ENCODE measurements at places on chromosomes 11 and 22.

DNA sequence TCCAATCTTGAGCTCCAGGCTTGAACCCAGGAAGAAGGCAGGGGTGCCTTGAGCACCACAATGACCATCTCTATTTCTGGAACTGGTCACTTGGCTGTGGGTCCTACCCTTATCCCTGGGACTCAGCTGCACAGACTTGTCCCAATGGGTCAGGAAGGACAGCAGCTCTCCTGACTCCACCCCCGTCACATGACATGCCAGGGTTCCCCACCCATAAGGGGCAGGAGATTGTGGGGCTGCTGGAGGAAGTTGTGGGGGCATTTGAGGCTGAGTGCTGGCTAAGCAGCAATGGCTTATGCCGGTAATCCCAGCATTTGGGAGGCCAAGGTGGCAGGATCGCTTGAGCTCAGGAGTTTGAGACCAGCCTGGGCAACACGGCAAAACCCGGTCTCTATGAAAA is 56.2 kb downstream of the NFAM1 start:
- peak; percentile 49 for DNase-seq

DNA sequence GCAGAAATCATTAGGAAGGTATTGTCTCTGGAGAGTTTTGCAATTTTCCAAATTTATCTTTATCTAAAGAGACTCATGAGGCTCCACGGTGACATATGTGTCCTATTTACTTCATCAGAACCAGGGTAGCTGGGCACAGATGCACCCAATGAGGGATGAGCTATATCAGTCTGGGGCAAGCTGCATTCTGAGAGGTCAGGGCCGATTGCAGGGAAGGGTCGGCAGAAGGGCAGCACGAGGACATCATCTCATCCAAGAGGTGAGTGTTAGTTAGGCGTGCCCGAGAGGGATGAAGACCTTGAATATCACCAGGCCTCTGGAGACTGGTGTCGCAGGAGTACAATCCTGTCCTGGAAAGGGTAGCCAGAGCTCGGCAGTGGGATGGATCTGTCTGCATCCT is 41.0 kb upstream of the SPON1 start:
- DNase-seq: no peak

- no peak for DNase-seq
These were observed 33.4 kb downstream of the SIK2 start for GRCh38 chr11:111635706-111636045.

- no peak for DNase-seq
These were observed 2.8 kb downstream of the NDUFC2 start for GRCh38 chr11:78076733-78077403.

DNA sequence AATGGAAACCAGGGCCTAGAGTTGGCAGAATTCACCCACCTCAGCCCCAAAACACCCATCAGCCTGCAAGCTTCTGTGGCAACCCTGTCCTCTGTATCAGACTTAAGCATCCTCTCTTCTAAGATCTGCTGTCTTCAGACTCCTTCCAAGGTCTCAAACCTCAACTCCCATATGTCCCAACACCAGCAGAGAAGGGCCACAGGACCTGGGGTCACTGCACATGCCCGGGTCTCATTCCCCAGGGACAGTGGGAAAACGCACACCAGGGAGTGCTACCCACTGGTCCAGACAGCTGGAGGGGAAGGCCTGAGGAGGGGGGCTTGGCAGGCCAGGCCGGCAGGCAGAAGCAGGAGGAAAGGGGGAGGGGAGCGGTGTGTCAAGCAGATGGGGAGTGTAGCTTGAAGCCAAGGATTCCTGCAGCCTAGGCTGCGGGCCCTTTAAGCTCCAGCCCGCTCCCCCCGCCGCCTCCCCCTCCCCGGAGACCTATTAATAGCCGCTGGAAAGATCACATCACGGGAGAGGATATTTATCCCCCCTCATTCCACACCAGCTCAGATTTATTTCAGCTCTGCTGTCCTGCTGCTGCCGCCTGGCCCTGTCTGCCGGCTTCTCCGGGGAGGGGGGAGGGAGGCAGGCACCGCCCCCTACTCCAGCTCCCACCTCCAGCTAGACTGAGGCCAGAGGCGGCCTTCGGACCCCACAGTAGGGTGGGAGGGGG is 16.7 kb downstream of the BCL9L start:
- DNase-seq: no peak

DNA sequence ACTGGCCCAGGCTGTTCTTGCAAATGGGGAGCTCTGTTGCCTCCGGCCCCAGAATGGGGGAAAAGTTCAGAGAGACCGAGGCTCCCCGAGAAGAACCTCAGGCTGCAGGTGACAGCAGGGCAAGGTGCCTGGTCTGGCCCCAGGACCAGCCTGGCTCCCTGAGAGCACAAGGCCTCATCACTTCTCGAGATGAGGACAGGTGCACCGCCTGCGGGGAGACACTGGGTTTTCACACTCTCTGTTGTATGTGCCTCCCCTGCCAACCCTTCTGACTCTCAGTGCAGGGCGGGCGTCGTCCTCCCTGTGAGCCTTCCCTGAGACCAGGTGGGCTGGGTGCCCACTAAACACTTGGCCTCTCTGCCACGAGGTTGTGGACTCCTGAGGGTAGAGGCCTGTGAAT is 102.2 kb downstream of the BCR start:
- DNase-seq: no peak

GRCh38 chr11:82174610-82175009 is 559.1 kb downstream of the FAM181B start:
- no peak for DNase-seq

GRCh38 chr22:39381009-39381755 is 18.4 kb upstream of the TAB1 start:
- no peak for DNase-seq

DNA sequence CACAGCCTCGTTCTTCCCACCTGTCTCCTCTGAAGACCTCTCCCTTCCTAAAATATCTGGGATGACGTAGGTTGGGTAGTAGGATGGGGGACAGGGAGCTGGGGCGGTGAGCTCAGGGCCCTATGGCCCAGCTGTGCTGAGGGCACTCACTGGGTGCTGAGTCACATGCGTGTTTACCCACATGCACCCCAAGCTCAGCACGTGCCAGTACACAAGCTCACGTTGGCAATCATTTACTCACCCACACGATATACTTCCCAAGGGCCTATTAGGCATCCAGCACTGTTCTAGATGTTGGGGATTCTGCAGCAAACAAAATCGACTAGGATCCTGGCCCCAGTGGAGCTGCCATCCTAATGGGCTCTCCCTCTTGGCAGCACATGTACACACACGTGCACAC is 28.7 kb downstream of the ARAP1 start:
- peak; percentile 48 for DNase-seq

GRCh38 chr11:72244361-72245262 is 636 bp upstream of the PHOX2A start:
- no peak for DNase-seq

GRCh38 chr11:72519220-72519881 is 85.0 kb upstream of the CLPB start:
- no peak for DNase-seq

- peak; percentile 4 for DNase-seq
These were observed 458.3 kb downstream of the METTL15 start for GRCh38 chr11:28566339-28567089.

DNA sequence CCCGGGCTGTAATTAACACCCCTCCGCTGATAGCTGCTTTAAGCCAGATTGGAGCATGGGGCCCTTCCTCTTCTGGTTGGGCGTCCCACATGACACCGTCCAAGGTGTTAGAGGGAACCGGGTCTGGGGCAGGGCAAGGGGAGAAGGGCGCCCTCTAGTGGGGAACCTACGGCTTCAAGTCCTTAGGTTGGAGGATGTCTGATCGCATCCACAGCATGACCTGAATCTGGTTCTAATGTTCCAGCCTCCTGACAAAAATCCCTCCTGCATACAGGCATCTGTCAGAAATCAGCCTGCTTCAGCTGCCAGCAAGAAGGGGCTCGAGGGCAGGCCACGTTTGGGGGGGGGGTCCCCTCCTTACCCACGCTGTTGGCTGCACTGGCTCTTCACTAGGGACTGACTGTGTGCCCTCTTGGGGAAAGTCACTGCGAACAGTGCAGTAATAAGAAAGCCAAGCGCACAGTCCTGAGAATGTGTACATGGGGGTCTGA is 94.2 kb upstream of the TBCEL start:
- DNase-seq: peak; percentile 67

- no peak for DNase-seq
These were observed 33.3 kb upstream of the WNT11 start for GRCh38 chr11:76239483-76240160.

GRCh38 chr22:23397613-23398567 is 182.2 kb downstream of the IGLL1 start:
- no peak for DNase-seq

GRCh38 chr11:72771507-72771906 is 19.3 kb upstream of the ARAP1 start:
- DNase-seq: no peak

DNA sequence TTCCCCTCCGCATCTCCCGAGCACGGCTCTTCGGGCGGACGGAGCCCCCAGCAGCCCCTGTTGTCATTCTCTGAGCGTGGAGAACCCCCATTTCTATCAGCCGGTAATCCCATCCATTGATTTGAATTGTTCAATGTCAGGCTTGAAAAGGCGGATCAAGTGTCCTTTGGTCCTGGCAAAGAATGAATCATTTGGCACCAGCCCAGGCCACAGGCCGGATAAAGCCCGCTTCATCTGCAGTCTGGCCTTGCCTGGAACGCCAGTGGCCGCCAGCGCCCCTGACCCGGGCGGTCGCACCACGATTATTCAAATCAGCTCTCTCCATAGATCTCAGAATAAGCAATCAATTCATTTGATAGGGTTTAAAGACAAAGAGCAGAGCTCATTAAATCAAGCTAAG is 188.9 kb downstream of the BRD1 start:
- no peak for DNase-seq

DNA sequence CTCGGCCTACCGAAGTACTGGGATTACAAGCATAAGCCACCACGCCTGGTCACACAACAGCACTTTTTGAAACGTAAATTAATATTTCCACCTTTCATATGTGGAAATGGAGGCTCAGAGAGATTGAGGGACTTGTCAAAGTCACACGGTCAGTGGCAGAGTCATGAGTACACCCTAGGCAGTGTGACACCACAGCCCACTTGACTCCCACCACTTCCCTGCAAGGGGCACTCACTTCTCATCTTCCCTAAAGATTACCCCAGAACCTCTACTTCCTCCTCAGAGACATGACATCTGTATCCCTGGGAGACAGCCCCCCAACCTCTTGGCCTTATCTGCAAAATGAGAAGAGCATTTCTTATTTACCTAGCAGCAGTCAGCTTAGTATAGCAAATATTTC is 16.5 kb upstream of the MYOD1 start:
- peak; percentile 66 for DNase-seq

DNA sequence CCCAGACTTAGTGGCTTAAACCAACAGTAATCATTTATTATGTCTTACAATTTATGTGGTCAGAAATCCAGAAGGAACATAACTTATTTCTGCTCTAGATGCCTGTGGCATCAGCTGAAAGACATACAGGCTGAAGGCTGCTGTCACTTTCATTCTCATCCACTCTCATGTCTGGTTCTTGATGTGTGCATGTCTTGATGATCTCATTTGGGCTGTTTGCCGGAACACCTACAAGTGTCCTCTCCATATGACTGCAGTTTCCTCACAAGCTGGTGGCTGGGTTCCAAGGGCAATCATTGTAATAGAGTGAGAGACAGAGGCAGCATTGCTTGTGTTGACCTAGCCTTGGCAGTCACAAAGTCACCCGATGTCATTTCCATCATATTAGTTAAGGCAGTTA is 1375.9 kb upstream of the RAG2 start:
- no peak for DNase-seq

- DNase-seq: no peak
These were observed 29.3 kb upstream of the MMP7 start for GRCh38 chr11:102559839-102560238.

DNA sequence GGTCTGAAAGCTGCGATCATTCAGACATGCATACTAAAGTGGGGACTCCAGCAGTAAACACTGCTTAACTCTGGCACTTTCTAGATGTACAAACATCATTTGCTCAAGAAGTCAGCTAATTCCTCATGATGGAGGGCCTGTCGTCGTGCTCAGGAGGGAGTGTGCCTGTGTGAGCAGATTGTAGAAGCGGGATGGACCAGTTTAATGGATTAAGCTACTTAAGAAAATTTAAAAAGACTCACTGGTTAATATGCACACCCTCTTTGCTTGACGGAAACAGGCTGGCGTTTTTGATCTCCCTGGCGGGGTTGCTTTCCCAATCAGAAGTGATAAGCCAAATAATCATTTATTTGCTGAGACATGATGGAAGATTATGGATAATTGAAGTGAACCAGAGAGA is 79.0 kb downstream of the LDLRAD3 start:
- DNase-seq: no peak

- no peak for DNase-seq
These were observed 19.5 kb downstream of the RBFOX2 start for GRCh38 chr22:36009085-36009484.

DNA sequence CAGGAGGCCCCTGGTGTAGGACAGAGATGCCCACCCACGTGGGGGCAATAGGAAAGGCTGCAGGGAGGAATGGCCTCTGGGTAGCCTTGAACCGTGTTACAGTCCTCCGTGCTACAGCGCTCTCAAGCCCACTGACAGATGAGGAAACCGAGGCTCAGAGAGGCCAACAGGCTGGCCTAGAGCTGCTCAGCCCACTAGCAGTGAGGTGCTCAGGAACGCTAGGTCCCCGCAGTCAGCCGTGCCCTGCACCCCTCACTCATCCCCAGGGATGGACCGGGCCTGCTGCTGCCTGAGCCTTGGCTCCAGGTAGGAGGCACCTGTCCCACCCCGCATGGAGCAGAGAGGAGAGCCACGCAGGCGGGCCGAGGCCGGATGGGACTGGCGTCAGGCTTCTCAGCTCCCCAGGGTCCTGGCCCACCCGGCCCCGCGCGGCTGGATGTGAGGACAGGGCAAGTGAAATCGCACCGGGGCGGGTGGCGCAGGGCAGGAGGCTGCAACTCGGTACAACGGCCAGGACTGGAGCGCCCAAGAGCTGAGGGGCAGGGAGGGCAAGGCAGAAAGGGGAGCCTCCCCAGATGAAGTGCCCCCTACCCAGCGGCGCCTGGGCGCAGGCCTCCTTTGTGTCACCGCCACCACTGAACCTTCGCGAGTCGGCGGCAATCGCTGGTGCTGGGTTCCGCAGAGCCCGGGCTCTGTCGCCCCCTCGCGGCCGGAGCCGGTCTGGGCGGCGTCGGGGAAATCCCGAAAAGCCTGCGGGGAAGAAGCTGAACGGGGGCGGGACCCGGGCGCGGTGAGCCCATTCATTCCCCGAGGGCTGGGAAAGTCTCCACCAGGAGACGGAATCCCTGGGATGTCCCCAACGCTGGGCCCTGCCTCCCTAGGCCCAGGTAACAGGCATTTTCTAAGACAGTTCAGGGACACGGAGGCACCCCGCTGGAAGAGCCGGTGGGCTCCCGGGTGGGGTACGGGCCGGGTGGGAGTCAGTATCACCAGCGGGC is 8.4 kb upstream of the SLC2A11 start:
- peak; percentile 95 for DNase-seq
